ENCODE measurements at places on chromosomes 3 and 15. TPM values are rescaled to one million over a fixed set of nuclear protein-coding genes. Genes with fewer than 3 reads are reported as not detected.

ITPKA gene
- 0.31 TPM for total RNA-seq

- DNase-seq, result no peak
Measured at GRCh38 chr3:172034786-172035685, 4.3 kb upstream of the FNDC3B start.

TMEM207 gene
- not detected for total RNA-seq

HCLS1 gene
- total RNA-seq, result 1.9 TPM

GRCh38 chr15:93831641-93832040 is 399.7 kb upstream of the MCTP2 start:
- no peak for DNase-seq

UCN2 gene
- total RNA-seq, result not detected

GRCh38 chr15:100199711-100200286 is 142.0 kb downstream of the ADAMTS17 start:
- DNase-seq, result no peak

DNA sequence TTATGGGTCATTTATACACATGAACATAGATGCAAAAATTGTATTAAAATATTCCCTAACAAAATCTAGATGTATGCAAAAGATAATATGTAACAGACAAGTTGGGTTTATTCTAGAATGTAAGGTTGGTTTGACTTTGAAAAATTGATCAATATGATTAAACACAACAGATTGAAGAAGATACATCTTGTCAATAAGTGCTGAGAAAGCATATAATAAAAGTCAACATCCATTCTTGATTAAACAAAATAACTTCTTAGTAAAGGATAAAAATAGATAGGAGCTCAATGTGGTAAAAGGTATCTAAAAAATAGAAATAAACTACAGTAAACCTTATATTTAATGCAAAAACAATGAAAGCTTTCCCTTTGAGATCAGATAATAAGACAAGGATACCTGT is 38.3 kb downstream of the CCDC39 start:
- DNase-seq, result no peak

GRCh38 chr15:59160880-59161593 is 45.6 kb upstream of the LDHAL6B start:
- DNase-seq, result no peak

CCDC39 gene
- 0.62 TPM for total RNA-seq

LRRC15 gene
- not detected for total RNA-seq

Data from occipital lobe (tissue), 3 donors.